ENCODE measurements at places on chromosomes 12 and 14. TPM values are rescaled to one million over a fixed set of nuclear protein-coding genes. Genes with fewer than 3 reads are reported as not detected.
A peak's percentile ranks its signal among the peaks of the same experiment; 100 is the strongest.

NCAPD2 gene
- 173 TPM for total RNA-seq

KRT3 gene
- total RNA-seq, result 0.13 TPM

SLC39A9 gene
- 74.7 TPM for total RNA-seq

SEC23A gene
- total RNA-seq, result 95.6 TPM

GRCh38 chr12:62459976-62460375 lies 6.7 kb upstream of the MON2 start:
- DNase-seq, result no peak

DNA sequence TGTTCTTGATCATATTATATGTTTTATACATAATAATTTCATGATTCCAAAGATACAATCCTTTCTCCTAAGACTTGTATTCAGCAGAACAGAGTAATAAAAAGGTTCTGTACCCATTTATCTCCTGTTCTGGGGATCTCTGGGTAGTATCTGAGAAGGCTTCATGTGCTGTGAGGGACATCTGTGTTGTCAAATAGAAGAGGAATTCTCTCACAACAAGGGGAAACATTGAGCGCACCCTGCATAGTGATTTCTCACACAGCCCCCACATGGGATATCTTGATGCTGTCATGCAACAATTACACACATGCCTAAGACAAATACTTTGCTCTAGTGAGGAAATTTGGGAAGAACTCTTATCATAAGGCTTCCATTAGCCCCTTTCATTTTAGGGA lies 101.8 kb upstream of the ATF1 start:
- no peak for DNase-seq

DNA sequence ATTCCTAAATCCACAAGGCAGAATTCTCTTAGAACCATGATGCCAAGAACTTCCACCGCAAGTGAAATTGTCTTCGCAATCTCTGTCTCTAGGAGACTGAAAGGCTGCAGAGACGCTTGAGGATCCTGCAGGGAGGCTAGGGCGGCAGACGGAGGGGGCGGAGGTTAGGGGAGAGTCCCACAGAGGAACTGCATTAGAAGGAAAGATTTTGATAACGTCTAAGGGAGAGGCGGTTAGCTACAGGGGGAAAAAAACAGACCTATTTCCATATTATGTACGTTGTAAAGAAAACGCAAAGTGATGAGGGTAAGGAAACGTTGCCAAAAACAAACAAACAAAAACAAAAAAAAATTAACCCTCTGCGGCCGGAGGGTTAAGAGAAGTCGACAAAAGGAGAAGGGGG lies 595 bp downstream of the KLHL28 start:
- DNase-seq, result peak; percentile 1

GRCh38 chr12:119153477-119154434 lies 25.0 kb upstream of the HSPB8 start:
- DNase-seq, result peak; percentile 16

DNA sequence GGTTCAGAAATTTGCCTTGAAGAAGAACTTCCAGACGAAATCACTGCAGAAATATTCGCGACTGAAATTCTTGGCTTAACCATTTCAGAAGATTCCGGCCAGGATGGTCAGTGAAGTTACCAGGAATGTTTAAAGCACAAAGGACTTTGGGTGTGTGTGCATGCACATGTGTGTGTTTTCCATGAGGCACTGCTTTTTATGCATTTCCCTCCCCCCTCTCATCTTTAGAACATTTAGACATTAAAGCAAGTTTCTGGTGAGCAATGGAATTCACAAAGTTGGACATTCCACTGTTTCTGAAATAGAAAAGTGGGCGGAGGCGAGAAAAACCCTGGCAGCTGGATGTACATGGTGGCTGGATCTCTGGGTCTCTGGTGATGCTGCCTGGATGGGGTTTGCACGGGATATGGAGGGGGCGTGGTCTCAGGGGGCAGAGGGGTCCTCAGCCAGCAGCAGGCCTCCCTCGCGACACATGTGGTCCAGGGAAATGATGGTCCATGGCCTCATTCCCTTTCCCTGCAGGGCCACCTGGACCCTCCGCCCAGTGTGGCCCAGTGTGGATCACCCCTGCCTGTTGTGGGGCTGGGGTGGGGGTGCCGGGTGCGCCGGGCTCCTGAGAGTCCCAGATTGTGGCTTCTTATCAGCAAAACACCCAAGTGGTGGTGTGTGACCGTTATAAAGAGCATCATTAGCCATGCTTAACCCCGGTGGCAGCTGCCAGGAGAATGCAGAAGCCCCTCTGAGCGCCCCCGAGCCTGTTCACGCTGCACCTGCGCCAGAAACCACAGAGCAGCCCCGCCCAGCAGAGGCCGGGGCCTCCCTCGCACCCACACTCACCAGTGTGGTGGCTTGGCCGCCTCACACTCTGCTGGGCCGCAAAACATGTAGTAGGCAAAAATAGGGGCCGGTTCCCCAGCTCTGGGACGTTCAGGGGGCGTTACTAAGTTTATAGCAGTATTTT lies 17.8 kb upstream of the BCL7A start:
- no peak for DNase-seq

GRCh38 chr12:91974541-91975085 lies 171.0 kb downstream of the BTG1 start:
- no peak for DNase-seq

DNA sequence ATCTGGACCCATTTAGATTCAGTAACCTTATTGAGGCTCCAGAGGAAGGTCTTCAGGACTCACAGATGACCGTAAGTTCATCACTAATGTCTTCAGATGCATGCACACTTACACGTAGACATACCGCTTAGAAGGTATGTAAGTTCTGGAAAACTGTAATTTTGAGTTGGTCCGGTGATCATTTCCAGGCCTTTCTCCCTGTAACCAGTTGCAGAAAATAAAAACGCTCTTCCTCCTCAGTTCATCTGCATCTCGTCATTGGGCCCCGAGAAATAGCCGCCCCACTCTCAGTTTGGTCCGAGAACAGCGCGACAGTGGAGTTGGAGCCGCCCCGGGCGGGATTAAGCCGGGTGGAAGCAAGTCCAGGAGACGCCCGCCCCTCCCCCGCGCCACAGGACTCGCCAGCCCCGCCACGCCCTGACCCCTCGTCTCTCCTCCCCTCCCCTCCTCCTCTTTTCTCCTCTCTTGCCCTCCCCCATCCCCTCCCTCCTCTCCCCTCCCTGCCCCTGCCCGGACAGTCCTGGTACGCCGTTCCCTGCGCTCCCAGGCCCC lies 83.7 kb downstream of the TNFAIP2 start:
- no peak for DNase-seq

DNA sequence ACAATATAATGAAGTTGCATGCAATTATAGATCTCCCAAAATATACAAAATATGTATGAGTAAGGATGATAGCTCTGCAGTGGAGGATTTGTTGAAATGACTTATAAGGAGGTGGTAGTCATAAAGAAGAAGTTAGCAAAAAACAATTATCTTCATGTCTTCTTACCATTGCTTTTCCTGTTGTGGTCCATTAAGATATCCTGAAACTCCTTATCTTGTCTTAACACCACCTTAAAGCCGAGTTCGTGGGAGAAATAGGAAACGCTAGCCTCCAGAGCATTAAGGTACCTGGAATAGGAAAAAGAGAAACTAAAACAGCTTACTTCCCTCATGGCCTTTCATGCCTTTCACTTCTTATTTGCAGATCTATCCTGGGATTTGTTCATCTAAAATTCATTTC lies 15.2 kb downstream of the GUCY2C start:
- no peak for DNase-seq

GRCh38 chr14:82855912-82856391 lies 1322.3 kb upstream of the SEL1L start:
- peak; percentile 91 for DNase-seq

GRCh38 chr12:47986832-47987231 lies 17.4 kb downstream of the COL2A1 start:
- no peak for DNase-seq

DNA sequence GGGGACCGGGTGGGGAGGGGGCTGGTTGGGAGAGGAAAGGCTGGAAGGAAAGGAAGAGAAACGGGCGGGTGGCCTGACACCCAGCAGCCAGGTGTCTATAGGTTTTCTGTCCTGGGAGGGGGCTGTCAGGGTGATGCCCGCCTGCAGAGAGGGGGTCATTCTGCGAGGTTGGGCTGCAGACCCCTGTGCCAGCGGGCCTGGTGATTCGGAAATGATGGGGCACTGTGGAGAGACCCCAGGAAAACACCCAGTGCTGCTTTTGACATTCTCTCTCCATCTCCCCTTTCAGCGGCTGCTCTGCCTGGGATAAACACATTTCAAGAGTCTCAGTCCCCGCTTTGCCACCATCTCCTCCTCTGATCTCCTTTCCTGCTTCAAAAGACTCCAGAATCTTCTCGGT lies 168.5 kb upstream of the RTL1 start:
- no peak for DNase-seq

DNA sequence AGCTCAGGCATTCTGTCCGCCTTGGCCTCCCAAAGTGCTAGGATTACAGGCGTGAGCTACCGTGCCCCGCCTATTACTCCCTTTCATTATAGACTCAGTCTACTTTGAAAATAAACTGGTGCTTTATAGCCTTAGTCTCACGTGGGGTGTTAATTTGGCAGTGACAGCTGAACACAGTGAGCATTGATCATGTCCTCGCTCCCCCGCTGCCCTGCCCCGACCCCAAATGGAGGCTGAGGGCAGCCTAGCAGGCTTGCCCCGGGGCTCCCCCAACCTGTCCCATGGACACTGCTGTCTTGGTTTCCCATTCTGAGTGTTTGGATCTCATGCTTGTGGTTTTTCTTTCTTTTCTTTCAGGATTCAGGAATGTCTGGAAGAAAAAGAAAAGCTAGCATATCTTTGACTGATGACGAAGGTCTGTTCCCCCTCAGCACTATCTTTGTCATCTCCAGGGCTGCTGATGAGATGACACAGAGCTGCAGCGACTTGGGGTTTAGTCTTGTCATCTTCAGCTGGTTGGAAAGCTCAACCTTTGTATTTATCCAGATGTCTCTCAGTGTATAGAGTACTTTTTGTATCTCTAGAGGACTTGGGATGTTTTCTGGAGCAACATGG lies 42.2 kb downstream of the EP400 start:
- DNase-seq, result no peak

GRCh38 chr14:70972107-70972976 lies 65.1 kb downstream of the PCNX1 start:
- peak; percentile 72 for DNase-seq

GRCh38 chr14:101992708-101993107 lies 28.3 kb downstream of the DYNC1H1 start:
- DNase-seq, result no peak
